ENCODE measurements at places on chromosomes 1 and 21.

DNA sequence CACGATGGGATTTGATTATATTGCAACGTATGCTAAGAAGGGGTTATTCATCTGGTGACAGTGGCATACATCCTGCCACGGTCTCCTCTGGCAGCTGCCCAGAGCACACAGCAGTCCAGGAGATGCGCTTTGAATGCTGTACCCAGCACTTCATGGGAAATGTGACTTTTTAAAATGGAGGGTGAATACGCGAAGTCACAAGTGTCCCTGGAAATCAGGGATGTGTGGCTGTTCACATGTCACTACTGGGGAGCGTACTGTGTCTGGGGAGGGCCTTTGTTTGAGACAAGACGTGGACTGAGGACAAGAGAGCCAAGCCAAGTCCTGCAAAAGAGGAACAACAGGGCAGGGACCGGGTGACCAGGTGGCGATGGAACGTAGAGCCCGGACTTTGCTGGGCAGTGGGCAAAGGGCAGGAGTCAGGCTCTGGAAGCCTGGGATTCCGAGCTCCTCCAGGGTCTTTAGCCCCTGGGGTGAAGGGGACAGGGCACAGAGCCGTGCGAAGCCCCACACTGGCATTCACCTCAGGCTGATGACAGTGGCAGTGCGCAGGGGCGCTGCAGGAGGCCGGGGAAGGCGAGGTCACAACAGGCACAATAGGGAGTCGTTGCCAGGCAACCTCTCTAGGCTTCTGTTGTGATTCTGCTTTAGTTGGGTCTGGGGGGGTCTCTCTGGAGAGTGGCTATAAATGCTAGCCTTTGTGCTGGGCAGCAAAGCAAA is 11.4 kb upstream of the ZBTB21 start:
- no peak for DNase-seq

DNA sequence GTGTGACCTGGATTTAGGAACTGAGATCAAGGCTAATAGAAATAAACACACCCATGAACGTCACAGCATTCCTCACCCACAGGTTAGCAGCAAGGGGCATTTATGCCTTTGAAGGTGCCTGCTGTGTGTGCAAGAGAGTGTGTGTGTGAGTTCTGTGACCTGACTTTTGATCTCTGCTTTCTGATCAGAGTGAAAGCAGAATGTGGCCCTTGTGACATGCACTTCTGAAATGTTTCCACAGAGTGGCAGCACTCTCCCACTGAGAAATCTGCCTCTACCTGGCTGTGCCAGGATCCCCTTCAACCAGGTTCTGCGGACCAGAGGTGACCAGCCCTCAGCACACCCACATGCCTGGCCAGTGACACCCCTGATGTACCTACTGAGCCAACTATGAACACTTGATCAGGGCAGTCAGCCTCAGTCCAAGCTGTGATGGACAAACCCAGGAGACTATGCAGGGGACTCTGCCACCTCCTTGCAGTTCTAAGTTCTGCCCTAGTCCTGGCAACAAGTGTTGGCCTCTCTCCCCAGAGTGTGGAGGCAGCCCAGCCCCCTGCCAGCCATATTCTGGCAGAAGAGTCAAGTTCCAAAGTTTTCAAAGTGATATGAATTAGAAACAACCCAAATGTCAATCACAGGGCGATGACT is 41.0 kb downstream of the RXRG start:
- no peak for DNase-seq

GRCh38 chr1:53850082-53850673 is 12.1 kb upstream of the NDC1 start:
- DNase-seq = no peak

DNA sequence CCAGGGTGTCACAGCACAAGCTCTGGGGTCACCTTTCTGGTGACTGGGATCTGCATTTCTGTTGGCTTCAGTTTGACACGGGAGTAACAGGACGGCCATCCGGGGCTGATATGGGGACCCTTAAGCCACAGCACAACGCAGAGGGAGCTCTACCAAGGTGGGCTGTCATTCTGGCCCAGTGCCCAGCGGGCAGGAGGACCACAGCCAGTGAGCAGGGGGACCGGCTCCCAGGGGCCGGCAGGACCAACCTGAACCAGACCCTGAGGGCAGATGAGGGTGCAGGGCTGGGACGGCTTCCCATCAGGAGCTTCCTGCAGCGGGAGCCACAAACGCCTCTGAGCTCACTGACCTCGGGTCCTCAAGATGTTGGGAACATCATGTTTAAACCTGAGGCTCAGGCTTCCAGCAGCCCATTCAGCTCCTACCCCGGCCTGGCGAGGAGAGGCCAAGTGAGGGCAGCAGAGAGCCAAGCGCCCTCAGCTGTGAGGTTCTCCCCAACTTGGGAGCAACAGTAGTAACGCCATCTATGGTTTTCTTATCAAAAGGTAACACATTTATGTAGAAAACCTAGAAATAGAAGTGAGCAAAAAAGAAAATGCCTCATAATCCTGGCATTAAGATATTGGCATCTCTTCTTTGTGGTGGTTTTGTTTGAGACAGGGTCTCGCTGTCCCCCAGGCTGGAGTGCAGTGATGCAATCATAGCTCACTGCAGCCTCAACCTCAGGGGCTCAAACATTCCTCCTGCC is 26.8 kb downstream of the TMEM201 start:
- DNase-seq = no peak

DNA sequence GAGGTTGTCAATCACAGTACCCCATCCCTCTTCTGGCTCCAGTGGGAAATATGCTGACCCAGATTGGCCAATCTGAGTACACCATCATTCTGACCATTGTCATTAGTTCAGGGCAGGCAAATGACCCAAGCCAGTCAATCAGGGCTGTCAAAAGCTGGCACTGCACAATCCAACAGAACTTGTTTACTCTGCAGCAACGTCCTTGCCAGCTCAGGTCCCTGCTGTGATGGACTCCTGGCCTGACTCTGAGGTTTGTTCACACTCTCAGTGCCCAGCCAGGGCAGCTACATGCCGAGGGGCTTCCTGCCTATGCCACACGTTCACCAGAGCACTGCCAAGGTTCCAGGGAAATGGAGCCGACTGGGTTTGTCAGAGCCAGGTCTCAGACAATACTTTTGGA is 14.7 kb upstream of the OVAAL start:
- no peak for DNase-seq

DNA sequence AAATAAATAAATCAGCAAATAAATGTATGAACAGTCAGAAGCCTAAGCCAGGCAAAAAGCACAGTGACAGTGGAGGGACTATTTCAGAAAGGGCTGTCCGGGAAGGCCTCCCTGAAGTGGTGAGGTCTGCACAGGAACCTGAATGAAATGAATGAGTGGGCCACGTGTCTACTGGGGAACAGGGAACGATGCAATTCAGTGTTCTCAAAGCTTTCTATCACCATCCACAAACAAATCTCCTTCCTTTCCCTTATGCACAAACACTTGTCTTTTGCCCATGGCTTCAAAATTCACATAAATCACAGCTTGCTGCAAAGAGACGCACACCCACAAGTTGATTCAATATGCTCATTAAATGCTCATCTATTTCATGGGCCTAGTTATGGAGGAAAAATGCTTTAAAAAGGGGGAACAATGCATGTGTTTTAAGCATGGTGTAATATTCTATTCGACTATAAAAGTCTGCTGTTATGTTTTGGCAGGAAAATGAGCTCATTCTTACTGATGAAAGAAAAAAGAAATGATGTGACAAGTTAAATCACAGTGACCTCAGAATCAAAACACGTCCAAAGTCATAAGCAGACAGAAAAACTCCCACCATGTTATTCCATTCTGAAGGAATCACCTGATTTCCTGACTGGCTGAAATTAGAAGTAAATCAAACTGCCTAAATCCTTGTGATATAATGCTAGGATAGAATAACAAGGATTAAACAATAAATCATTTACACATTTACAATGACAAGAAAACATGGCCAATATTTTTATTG is 21.6 kb downstream of the URB1 start:
- no peak for DNase-seq

- no peak for DNase-seq
Observed at GRCh38 chr1:161164901-161165610, 1.2 kb upstream of the PPOX start.

DNA sequence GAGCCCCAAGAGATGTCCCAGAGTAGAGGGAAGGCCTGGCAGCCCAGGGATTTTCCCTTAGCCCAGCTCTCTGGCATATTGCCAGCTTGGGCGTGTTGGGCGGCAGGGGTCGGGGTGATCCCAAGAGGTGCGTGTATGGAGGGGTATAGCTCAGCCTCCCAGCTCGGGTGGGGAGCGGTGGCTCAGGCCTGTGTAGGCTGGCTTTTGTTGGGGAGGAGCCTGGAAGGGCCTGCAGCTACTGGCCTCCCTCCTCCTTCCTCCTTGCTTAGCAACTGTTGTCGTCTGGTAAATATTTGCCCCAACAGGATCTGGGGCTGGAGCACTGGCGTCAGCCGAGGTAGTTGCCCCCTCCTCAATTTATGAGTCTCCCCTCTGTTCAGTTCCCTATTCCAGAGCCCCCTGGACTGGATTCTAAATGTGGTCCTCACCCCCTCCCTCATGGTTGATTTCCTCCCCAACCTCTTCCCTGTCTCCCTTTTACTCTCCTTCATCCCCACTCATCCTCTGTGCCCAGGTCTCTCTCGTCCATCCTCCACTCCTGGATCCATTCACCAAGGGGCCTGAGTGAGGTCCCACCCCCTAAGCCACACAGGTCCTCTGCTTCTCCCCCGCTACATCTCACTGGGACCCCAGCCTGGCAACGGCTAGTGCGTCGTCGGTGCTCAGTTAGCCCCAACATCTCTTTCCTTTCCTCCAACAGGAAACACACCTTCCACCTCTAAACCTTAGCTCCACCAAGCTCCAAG is 10.3 kb upstream of the LMNA start:
- DNase-seq = no peak

- DNase-seq = no peak
Observed at GRCh38 chr1:118989878-118990378, 1.8 kb upstream of the TBX15 start.

GRCh38 chr1:201939148-201939547 is 7.2 kb downstream of the LMOD1 start:
- no peak for DNase-seq

DNA sequence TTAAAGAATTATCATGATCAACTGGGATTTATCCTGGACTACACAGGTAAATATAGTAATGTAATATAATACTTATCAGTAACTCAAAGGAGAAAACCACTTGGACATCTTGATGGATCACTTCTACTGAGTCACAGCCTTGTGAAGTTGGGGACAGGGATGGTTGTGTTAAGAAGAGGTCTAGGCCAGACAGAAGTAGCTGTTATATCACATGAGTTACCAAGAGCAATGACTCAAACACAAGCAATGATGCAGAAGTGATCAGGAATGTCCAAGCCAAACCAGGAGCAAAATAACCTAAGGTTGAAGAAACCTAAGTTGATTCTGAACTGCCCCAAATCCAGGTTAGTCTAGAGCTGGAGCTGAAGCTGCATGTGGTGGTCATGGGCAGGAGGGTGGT is 424.5 kb upstream of the DAB1 start:
- DNase-seq = no peak

DNA sequence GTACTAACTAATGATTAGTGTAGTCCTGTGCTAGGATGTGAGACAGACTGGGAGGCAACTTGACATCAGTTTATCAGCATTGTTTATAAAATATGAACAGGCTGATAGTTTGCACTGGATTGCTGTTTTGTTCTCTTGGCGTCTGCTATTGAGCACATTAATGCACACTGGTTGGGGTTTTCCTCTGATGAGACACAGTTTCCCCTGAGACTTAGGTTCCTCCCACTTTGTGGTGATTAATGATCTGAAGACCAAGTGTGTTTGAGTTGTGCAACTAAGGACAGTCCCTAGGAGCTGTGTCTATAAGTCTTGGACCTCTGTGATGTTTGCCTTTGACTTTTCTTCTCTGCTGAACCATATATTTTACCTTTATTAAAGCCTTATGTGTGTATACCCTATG is 1015.4 kb downstream of the AMY1C start:
- no peak for DNase-seq

- DNase-seq = no peak
Observed at GRCh38 chr1:3772715-3773571, at the start of gene SMIM1. TSS of gene SMIM1 (plus strand) at chr1:3772749. CDS start at chr1:3775374, 2,625 bp downstream.

DNA sequence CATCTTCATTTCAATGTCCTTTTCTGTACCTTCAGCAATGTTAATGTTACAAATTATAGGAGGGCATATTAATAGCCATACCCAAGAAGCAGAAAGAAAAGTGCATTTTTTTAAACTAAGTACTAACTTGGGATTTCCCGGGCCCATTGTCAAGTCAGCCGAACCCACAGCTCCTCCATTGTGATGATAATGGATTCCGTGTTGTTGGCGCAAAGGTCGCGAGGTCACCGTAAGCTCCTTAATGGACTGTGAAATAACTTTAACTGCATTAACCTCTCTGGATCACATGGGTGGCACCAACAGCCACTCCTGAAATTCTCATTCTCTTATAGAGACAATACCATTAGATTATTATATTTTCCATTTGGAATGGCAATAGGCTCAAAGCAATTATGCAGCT is 250.6 kb upstream of the RRP15 start:
- no peak for DNase-seq

- DNase-seq = no peak
Observed at GRCh38 chr1:232183266-232183800, 446.6 kb downstream of the SIPA1L2 start.

- no peak for DNase-seq
Observed at GRCh38 chr1:1426496-1427105, 5.5 kb upstream of the ANKRD65 start.

GRCh38 chr1:183966487-183966886 is 71.0 kb downstream of the COLGALT2 start:
- DNase-seq = no peak

GRCh38 chr1:60974524-60975372 is 107.6 kb upstream of the NFIA start:
- DNase-seq = no peak

GRCh38 chr21:31531967-31532366 is 127.5 kb upstream of the SOD1 start:
- peak; percentile 6 for DNase-seq

GRCh38 chr1:171801487-171801891 is 20.0 kb downstream of the METTL13 start:
- DNase-seq = no peak
